ENCODE measurements at places on chromosomes 2 and 18.
A peak's percentile ranks its signal among the peaks of the same experiment; 100 is the strongest.

- DNase-seq, result peak; percentile 54
Measured at GRCh38 chr2:221571025-221571550, 1.0 kb downstream of the EPHA4 start.

GRCh38 chr2:61922714-61923113, 17.2 kb downstream of the COMMD1 start:
- DNase-seq, result no peak

DNA sequence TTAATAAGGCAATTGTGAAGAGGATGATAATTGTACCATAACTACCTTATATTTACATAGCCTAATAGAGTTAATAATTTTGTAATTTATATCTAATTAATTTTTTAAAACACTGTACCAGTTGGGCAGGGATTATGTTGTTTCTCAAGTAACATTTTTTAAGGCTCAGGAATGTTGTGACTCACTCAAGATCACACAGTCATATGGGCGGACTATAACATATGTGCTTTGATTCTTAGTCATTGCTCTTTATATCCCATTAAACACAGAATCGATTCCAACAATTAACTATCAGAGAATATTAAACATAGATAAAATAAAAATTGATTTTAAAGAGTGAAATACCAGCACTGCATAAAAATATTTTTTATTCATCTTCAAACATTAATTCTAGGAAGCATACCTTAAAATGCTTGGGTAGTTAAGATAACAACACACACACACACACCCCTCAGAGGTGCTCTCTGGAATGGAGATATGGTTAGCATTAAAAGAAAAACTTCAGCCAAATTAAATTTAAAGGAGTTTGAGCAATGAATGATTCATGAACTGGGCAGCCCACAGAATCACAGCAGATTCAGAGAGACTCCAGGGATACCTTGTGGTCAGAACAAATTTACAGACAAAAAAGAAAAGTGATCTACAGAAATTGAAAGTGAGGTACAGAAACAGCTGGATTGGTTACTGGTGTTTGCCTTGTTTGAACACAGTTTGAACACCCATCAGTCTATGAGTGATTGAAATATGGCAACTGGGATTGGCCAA, 869.4 kb upstream of the ID2 start:
- no peak for DNase-seq

DNA sequence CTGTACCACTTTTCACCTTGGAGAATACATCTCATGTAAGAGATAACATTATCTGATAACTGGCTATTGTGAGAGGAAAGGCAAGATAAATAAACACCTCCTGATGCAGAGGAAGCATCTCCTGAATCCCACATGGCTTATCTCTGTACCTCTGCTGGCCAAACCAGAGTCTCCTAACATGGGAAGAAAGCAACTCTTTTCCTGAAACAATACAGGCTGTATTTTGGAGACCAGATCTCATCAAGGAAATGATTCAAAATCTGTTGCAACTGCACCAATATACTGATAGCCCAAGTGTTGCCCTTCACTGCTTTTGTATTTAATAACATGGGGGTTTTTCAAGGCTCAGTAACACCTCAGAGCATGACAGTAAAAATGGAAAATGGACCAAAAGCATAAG, 106.9 kb downstream of the MREG start:
- no peak for DNase-seq

DNA sequence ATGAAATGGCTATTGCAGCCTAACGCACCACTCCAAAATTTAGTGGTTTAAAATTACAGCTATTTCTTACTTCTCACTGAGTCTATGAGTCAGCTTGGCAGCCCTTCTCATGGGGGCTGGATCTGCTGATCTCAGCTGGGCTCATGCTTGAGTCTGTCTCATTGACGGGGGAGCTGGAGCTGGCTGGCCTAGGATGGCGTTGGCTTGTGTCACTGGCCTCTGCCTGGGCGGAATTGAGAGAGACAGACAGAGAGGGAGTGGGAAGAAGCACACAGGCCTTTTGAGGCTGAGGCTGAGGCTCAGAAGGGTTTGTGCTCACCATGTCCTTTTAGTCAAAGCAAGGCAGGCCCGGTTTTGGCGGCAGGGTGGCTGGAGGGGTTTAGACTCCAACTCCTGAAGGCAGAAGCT, 412.1 kb upstream of the MYT1L start:
- peak; percentile 86 for DNase-seq

GRCh38 chr2:148814143-148814859, 60.7 kb upstream of the KIF5C start:
- no peak for DNase-seq

- no peak for DNase-seq
Measured at GRCh38 chr2:46428911-46429436, 50.4 kb upstream of the TMEM247 start.

DNA sequence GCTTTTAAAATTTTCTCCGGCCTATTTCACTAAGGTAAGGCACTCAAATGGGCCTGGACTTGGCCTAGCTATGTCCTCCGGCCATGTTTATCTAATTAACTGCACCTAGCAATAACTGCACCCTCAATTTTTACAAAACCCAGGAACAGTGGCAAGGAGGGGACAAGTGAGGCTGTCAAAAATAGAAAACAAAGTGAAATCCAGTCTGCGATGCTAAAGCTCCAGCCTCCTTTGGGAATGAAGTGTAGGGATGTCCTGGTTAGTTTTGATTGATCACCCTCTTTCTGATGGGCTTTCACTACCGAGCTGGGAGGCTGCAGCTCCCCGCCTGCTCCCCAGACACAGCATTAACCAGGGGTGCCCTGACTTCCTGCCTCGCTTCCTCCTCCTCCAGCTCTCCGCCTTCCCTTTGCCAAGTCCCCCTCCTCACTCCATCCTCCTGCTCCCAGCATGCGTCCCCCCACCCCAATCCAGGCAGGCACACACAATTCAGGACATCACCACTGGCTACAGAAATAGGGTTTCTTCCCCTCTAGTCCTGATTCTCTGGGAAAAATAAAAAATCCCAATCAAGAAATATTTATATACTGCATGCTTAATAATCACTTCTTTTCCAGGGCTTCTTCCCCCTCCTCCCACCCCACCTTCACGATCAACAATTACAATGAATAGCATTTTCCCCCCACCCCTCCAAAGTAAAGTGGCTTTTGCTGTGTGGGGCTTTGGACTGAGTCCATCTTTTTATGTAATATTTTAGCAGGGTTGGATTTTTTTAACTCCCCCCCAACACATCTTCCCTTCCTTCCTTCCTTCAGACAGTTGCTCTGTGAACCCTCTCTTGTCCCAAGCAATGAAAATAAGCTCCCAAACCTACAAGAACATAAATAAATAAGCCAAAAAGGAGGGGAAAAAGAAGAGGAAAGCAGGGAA, 3.3 kb upstream of the POU3F3 start:
- no peak for DNase-seq

DNA sequence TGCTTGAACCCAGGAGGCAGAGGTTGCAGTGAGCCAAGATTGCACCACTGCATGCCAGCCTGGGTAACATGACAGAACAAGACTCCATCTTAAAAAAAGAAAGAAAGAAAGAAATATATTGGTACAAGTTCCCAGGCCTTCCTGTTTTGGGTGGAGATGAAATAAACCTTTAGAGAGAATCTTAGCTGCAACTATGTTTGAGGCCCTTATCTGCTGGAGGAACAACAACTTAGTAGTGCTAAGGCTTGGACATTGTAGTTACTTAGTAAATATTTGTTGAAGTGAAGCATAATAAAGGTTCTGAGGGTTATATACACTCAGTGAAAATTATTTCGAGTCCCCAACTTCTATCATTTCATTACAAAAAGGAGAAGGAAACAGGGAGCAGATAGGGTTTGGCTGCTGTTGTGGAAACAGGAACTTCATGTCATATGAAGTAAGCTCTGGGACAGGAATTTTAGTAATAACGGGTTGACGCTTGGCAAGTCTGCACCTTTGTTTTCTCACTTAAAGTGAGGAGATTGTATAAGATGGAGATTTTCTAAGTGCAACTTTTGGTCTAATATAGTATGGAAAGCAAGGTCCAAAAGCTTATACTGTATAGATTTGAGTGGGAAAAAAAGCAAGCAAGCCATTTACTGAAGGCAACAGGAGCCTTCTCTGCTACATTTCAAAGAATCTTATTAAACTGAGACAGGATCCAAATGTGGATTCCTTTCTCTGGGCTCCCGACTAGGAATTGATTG, 40.0 kb upstream of the AGPS start:
- peak; percentile 37 for DNase-seq

DNA sequence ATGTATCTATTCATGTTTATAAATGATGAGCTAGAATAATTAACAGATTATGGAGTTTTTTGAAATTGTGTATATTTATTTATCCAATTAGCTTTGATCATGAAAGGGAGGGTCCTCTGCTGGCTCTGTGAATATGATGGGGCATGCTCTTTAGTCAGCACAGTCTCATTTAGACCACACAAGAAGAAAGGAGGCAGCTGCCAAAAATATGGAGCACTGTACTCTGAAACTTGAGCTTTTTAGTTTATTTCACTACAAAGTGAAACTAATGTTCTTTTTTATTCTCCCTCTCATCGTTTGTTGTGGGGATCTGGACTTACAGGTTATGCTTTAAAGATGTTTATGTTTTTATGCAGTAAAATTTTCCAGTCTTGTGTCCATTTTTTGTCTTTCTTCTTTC, 266.9 kb upstream of the GULP1 start:
- DNase-seq, result peak; percentile 63

- DNase-seq, result no peak
Measured at GRCh38 chr2:217876253-217876570, 126.6 kb downstream of the TNS1 start.

GRCh38 chr2:229714736-229715541, 584 bp upstream of the DNER start:
- DNase-seq, result peak; percentile 77

DNA sequence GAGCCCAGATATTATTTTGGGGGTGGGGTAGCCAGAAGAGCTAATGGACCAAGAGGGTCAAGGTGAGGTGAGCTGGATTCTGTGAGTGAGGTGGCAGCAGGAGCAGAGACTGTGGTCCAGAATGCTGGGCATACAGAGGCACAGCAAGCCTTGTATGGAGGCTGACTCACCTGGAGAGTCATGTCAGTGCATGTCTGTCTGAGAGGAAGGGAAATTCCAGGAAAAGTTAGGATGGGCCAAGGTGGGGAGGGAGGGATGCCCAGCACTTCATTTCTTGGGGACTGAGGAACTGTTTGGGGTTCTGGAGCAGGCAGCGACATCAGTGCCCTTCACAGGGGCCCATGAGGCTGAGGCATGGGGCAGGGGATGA, 21.1 kb downstream of the PER2 start:
- no peak for DNase-seq

DNA sequence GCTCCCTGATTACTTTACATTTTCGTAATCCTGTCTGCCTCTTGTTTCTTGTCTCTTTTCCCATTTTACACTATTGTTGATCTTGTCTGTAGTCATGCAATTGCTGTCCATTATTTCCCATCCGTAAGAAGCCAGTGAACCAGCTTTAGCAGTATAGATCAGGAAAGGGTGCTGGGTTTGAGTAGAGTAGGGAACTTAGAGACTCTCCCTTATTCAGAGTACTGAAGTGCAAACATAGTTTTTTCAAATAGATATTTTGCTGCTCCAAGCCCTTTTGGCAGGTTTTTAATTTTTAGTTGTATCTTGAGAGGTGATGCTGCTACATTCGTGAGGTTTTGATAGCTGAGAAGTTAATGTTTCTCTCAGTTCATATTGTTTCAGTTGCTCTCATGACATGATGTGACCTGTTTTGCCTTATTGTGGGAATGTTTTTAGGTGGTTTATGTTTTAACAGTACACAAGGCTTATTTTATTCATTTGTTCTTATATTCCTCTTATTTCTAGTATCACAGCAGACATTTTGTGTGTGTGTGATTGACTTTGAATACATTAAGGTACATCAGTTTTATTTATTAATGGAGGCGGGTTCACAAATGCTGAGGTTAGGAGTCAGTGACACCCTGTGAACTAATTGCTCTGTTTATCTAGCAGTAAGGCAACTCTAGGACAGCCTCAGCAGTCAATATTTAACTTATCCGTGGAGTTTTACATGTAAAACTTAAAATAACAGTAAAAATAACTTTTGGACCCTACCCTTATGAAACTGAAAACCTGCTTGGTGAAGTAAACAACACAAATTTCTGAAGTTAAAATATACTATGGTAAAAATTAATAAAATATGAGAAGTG, 118.4 kb downstream of the ZNF407 start:
- DNase-seq, result no peak

- no peak for DNase-seq
Measured at GRCh38 chr2:57981083-57981768, 65.4 kb upstream of the VRK2 start.

DNA sequence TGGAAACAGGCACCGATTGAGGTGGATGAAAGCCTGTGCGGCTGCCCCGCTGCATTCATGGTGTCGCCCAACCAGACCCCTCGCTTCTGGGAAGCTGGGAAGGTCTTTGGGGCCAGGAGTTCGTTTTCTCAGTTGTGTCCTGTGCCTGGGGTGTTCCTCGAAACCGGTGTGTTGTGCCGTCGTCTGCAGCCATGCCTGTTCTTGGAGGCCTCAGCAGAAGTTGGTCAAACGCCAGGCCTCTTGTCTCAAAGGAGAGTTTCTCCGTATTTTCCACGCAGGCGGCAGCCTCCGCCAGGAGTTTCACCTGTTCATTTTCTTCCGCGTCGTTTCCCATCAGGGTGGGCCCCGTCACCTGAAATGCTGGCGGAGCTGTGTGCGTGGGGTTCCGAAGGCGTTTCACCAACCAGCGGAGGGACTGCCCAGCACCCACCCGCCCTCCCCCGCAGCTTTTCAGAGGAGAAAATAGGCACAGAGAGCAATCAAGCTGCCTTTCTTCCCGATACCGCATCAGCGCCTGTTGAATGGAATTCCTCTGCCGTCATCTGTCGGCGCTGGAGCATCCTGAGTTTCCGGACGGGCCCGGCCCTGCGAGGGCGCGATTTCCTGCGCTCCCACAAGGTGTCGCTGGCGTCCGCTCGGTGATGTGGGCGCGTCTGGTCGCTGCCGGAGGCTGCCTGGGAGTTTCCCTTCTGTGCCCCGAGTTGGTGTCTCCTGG, 17.0 kb upstream of the NFATC1 start:
- peak; percentile 91 for DNase-seq

- peak; percentile 63 for DNase-seq
Measured at GRCh38 chr2:225041851-225042799, at the start of gene DOCK10. Gene DOCK10, minus strand, starts transcription at chr2:225042468. Its CDS starts 94 bp downstream, at chr2:225042374.

- no peak for DNase-seq
Measured at GRCh38 chr2:98508709-98509066, 64.0 kb downstream of the INPP4A start.

GRCh38 chr2:80778704-80779103, 474.2 kb upstream of the LRRTM1 start:
- DNase-seq, result no peak

- DNase-seq, result no peak
Measured at GRCh38 chr2:112916145-112916571, 5.2 kb downstream of the IL37 start.

DNA sequence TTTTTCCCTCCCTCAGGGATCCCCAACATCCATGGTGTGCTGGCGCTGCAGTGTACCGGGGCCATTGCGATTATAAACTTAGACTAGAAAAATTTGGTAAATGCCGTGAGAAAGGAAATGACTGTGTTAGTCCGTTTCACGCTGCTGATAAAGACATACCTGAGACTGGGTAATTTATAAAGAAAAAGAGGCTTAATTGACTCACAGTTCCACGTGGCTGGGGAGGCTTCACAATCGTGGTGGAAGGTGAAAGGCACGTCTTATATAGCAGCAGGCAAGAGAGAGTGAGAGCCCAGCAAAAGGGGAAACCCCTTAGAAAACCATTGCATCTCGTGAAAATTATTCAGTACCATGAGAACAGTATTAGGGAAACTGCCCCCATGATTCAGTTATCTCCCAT, 44.3 kb downstream of the NTSR2 start:
- DNase-seq, result no peak

- DNase-seq, result peak; percentile 48
Measured at GRCh38 chr2:33395655-33396249, 80.7 kb upstream of the RASGRP3 start.

GRCh38 chr2:132668189-132668823, 1.7 kb downstream of the LYPD1 start:
- peak; percentile 35 for DNase-seq

GRCh38 chr2:207071820-207072219, 93.9 kb downstream of the KLF7 start:
- no peak for DNase-seq
